ENCODE measurements at places on chromosomes 5 and 9.

DNA sequence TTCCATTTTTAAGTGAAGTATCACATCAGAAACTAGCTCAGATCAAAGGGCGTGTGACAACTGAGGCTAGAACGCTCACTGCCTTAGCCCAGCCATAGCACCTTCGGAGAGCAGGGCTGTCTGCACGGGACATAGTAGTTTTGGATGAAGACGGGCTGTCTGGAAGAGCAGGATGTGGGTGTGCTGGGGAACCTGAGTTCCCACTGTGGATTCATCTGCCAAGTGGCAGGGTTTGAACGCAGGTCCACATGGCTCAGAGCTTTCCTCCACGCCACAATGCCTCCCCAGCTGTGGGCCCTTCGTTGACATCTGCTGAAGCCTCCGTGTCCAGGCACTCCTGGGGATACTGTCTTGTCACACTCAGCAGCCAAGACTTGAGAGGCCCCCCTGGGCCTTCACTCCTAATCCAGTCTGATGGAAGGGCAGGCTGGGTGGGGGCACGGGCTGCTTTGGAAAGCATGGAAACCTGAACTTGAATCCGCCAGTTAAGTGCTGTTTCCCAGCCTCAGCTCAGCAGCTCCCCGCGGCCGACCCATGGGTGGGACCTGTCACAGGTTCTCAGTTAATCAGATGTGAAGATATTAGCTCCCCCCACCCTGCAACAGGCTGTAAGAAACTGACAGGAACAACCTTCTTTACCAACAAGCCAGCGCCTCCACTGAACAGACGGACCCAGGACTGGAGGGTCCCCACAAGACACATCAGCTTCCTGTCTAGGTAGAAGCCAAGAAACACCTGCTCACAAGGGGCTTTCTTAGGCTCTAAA is 228.1 kb downstream of the FANCC start:
- no peak for DNase-seq

GRCh38 chr9:117869712-117870111 is 165.5 kb downstream of the TLR4 start:
- peak; percentile 34 for DNase-seq

DNA sequence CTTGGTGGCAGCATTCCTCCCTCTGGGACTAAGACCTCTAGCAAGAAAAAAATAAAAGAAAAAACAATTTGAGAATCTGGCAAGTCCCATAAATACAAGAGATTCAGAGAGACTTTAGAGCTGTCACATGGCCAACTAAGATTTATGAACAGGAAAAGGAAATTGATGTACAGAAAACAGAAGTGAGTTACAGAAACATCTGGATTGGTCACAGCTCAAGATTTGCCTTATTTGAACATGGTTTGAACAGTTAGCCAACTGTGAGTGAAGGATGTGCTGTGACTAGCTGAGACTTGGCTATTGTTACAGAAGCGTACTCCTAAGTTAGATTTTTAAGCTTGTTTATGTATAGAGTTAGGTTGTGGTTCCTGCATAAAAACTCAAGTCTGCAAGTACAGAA is 340.2 kb downstream of the SLCO4C1 start:
- DNase-seq = no peak

DNA sequence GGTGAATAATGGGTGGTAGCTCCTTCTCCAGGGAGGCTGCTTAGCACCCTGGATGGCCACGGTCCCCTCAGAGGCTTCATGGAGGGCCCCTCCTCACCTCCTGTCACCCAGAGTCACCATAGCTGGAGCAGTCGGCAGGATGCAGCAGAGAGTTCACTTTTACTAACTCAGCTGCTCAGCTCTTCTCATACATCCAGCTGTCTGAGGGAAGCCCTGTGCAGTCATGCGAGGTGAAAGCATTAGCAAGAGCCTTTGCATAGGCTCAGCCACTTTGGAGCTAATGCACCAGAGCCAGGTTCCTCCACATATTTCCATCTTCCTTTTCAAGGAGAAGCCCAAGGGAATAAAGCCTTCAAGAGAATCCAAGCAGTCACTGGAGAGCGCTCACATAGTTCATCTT is 499.2 kb downstream of the BNC2 start:
- no peak for DNase-seq

DNA sequence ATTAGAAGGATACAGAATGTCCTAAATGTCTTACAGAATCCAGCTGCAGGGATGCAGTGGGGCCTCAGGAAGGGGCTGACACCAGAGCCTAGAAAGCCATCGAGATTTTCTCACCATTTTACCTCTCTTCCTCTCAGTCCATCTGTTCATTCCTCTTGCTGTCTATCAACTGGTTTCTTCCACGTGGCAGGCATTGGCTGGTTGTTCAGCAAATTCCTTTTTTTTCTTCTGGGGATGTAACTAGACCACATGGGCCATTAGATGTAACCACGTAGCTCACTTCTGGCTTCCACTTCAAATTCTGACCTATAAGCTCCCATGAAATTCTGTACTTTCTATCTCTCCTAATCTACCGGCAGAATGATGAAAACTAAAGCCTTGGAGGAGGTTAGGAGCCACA is 93.6 kb upstream of the MTAP start:
- no peak for DNase-seq

GRCh38 chr5:53008751-53009150 is 19.6 kb downstream of the ITGA2 start:
- DNase-seq = peak; percentile 81

GRCh38 chr9:101437806-101438232 is 2.2 kb upstream of the ALDOB start:
- DNase-seq = no peak

- DNase-seq = no peak
Observed at GRCh38 chr9:111399772-111400563, 69.9 kb upstream of the OR2K2 start.

DNA sequence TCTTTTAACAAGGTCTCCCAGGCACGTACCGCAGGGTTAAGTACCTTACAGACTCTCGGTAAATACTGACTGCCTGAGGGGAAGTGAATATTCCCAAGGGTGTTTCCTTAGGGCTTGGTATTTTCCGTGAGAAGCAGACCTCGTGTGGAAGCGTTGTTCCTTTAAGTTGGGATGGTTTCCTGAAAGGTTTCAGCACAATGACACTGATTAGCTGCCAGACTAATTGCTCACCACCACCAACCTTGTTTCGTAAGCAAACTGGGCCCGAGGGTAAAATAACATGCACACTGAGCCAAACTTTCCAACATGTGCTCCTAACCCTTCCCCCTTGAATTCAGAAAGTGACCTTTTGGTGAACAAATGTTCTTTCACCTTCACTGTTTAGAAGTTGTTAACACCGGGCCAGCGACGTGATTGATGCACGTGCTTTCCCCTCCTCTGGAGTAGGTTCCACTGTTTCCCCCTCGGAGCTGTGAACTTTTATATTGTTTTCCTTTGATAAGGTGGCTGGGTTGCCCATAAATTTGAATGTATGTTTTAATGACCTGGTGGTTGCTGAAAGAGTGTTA is 128.1 kb upstream of the RPS23 start:
- DNase-seq = no peak

GRCh38 chr9:89413963-89414638 is 83.8 kb downstream of the SEMA4D start:
- DNase-seq = no peak

GRCh38 chr5:124927735-124928134 is 181.3 kb upstream of the ZNF608 start:
- DNase-seq = no peak

DNA sequence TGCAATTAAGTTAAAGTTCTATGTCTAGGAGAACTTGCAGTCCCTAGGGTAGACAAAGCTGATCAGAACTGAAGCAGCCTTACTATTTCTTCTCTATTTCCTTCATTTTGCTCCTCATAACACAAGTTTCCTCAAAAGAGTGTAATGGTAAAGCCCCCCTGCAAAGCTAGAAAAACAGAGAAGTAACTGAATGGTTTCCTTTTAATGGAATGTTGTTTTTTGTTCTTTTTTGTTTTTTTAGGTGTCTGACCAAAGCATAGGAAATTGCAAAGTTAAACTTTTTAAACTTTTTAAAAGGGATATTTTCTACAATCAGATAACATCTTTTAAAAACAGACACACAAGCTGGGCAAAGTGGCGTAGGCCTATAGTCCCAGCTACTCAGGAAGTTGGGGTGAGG is 145.7 kb downstream of the TLE1 start:
- no peak for DNase-seq

DNA sequence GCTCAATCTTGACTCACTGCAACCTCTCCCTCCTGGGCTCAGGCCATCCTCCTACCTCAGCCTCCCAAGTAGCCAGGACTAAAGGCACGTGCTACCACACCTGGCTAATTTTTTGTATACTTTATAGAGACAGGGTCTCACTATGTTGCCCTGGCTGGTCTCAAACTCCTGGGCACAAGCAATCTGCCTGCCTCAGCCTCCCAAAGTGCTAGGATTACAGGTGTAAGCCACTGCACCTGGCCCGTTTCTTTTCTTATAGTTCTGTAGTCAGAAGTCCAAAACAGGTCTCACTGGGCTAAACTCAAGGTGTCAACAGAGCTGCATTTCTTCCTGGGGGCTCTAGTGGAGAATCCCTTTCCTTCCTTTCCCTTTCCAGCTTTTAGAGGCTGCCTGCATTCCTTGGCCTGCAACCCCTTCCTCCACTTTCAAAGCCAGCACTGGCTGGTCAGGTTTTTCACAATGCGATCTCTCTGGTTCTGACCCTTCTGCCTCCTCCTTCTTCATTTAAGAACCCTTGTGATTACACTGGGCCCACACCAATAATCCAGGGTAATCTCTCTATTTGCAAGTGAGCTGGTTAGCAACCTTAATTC is 16.3 kb downstream of the IRF1 start:
- no peak for DNase-seq

DNA sequence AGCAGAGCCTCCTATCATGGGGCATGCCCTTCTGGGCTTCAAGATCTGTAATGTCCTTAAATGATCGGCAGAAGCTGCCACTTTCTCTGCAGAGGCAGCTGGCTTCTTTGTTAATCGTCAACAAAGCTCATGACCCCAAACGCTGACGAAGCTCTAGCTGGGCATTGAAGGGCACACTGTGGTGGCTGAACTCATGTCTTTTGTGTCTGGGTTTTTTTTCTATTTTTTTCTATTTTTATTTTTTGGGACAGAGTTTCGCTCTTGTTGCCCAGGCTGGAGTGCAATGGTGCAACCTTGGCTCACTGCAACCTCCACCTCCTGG is 65.2 kb upstream of the ASS1 start:
- DNase-seq = no peak

GRCh38 chr9:32463500-32464293 is 62.3 kb downstream of the RIGI start:
- DNase-seq = no peak

DNA sequence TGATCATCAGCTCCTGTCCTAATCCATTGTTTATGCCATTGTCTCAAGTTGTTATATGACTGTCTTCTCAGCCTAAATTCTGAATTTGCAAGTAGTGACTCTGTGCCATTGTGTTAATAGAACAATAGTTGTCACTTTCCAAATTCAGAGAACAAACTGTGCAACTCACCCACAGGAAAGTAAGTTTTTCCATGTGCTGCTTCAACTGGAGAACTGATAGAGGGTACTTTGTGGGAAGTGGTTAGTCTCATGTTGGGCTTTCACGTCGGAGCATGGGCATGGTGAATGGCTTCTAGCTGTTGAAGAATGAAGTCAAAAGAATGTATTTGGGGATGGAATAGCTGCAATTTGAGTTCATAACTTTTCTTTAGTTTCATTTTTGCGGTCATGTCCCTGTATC is 146.0 kb downstream of the CD180 start:
- no peak for DNase-seq

- DNase-seq = no peak
Observed at GRCh38 chr9:94812343-94812742, 85.8 kb downstream of the AOPEP start.

DNA sequence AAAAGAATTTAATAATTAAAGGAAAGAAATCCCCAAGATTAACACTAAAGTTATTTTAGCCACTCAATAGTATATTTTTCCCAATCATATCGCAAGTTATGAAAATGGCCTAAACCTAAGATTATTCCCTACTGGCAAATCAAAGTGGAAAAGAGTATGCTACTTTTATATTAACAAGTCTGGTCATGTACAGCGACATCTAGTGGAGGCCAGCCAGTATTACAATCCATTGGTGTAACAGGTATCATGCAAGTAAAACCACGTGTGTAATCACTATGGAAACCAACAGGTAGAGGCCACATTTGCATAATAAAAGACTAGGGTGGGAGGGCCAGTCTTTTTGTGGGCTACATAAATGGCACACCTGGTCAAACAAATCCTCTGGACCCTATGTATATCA is 976.4 kb upstream of the CDH9 start:
- DNase-seq = no peak

DNA sequence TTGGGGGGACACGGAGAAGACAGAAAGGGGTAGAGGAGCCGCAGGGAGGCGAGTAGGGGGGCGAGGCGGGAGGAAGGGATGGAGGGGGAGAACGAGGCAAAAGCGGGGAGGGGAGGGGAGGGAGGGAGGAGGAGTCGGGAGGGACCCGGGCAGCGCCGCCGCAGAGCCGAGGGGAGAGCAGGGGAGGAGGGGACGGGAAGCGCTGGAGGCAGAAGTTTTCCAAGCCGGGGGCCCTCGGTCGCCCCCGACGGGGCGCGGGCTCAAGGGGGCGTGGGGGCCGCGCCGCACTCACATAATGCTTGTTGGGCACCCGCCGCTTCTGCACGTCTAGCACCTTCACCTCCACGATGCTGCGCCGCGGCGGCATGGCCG is 353 bp downstream of the SH3PXD2B start:
- DNase-seq = no peak

GRCh38 chr5:68465133-68465532 is 249.6 kb downstream of the PIK3R1 start:
- DNase-seq = no peak

DNA sequence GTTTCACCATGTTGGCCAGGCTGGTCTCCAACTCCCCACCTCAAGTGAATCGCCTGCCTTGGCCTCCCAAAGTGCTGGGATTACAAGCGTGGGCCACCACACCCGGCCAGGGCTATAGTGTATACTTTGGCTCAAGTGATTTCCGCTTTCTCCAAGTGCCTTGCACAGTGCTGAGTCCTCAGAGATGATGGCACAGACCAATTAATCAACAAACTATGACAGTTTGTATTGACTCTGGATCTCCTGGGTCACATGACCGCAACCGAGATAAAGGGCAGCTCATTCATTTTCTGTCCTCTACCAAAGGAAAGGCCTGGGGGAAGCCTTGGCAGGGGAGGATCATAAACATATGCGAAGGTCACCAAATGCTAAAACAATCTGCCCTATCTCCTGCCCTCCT is 11.4 kb upstream of the LARP1 start:
- no peak for DNase-seq

DNA sequence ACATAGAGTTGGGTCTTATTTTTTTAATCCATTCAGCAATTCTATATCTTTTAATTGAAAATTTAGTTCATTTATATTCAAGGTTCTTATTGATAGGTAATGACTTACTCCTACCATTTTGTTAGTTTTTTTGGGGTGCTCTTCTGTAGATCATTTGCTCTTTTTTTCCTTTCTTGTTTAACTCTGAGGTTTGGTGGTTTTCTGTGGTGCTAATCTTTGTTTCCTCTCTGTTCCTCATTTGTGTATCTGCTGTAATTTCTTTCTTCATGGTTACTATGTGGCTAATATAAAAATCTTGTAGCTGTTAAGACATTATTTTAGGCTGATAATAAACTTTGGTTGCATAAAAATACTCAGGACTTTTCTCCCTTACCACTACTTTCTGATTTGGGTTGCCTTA is 181.6 kb upstream of the DMRTA1 start:
- DNase-seq = no peak
